ENCODE measurements at places on chromosomes 3 and 15.

- no peak for DNase-seq
These were observed 122.1 kb downstream of the MEX3B start for GRCh38 chr15:81923561-81924350.

DNA sequence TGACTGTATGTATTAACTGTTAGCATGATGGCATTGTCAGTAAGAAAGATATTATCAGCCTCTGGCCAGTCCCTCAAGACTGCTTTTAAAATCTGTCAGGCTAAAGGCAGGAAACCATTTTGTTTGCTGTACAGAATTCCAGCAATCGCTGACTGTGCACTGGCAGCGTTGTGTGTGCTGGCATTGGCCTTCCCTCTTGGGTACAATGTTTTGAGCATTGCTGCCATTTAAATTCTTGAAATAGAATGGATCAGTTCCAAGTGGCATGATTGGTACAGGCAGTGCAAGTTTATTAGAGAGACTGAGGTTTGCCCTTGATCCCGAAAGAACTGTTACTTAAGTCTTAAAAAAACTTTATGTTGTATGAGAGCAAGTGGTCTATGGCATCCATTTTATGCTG lies 788.7 kb downstream of the OTOL1 start:
- DNase-seq = no peak

DNA sequence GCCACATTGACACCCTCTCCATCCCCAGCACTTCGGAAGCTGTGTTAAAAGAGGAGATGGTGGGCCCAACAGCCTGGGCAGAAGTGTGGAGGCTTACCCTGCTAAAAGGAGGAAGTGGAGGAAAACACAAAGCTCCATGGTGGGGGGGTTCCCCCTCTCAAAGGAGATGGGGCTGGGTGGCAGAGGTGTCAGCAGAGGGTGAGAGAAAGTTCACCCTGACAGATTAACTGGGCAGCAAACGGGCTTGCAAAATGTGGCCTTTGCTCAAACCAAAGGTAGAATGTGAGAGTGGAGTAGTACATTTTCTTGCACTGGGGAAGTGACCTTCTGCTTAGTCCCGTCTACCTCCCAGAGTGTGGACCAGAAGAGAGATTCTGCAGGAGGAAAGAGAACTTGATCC lies 44.7 kb downstream of the MYO1E start:
- DNase-seq = no peak

DNA sequence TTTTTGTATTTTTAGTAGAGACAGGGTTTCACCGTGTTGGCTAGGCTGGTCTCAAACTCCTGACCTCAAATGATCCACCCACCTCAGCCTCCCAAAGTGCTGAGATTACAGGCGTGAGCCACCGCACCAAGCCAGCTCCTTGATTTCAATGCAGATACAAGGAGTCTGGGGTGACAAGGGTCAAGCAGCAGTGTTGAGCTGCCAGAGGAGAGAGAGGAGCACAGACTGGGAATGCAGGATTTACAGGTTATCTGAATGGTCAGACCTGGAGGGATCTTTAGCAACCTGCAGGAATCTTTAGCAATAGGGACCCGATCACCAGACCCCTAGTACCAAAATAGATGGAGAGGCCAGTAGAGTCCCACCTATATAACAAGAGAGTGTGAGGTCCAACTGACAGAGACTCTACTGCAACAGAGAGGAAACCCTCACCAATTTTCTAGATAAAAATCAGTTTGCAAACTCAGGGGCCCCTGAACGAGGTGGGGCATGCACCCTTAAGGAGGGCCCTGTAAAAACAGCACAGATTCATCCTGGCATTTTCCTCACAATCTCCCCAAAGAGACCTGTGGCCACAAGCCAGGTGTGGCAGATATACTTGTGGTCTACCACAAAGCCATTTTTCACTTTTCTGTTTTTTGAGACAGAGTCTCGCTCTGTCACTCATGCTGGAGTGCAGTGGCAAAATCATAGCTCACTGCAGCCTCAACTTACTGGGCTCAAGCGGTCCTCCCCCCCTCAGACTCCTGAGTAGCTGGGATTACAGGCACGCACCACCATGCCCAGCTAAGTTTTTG lies 10.7 kb upstream of the SHISA5 start:
- no peak for DNase-seq

DNA sequence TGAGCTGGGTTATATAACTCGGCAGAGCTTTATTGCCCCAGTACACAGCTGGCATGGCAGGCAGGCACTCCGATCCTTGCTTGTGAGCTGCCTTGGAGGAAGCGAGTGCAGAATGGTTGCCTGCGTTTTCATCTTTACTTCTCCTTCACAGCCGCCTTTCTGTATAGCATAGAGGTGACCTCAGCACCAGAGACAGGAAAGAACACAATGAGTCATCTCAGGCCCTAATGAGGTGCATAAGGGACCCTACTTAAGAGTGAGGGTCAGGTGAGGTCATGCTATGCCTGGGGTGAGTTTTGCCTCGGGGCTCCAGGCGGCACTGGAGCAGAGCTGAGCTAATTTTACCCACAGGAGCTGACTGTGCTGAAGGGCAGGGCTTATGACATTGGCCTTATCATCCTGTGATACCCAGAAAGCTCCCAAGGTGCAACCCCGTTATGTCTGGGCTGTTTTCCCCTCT lies 43.5 kb downstream of the LPP start:
- no peak for DNase-seq

DNA sequence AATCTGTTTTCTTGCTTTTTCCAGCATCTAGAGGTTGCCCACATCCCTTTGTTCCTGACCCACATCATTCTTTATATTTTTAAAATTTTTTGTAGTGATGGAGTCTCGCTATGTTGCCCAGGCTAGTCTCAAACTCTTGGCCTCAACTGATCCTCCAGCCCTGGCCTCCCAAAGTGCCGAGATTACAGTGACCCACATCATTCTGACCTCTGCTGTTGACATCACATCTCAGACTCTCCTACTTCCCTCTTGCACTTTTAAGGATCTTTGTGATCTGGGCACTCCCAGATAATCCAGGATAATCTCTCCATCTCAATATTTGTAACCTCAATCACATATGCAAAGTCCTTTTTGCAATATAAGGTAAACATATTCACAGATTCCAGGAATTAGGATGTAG lies 266.6 kb downstream of the MEX3B start:
- DNase-seq = no peak

- no peak for DNase-seq
These were observed 222.5 kb downstream of the ROBO2 start for GRCh38 chr3:77262361-77262760.

- no peak for DNase-seq
These were observed 12.6 kb upstream of the FBN1 start for GRCh38 chr15:48657950-48658591.

- DNase-seq = no peak
These were observed 34.5 kb downstream of the IL17RD start for GRCh38 chr3:57130571-57131209.

DNA sequence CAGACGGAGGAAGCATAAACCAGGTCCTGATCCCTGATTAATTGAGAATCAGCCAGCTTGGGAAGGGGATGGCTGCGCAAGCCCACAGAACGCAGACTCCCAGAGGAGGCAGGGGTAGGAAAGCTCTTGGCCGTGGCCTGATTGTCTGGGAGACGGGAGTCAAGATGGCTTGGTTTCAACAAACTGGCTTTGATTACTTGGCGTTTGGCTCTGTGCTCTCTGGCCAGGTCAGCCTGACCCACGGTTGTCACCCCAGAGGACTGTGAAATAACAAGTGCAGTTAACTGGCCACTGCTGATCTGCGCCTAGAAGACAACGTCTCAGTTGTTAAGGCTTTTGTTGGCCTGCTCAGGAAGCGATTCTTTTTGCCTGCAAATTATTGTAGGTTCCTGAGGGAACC lies 387.0 kb upstream of the PROK2 start:
- DNase-seq = no peak

GRCh38 chr3:2976212-2976611 lies 134.0 kb downstream of the IL5RA start:
- DNase-seq = no peak

DNA sequence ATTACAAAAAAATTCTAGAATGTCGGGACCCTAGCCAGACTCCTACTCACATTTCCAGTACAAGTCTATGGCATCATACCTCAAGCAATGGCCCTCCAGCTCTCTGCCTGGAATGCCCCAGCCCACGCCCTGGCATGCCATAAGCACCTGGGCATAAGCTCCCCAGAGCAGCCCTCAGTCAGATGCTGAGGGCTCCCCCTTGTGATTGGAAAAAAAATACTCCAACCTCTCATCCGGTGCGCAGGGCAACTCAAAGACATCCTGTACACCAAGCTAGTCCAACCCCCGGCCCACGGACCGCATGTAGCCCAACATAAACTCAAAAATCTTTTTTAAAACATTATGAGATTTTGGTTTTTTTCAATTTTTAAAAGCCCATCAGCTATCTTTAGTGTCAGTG lies 115.4 kb downstream of the NEK10 start:
- DNase-seq = no peak

Measured in stimulated activated effector memory CD8-positive, alpha-beta T cell treated with anti-CD3 and anti-CD28 coated beads, Interleukin-12 subunit alpha, Interleukin-12 subunit beta, amount 100 ng/mL, for 72 hours (primary cell).